ENCODE measurements at places on chromosomes 11 and 22.

- DNase-seq: no peak
Measured at GRCh38 chr11:74507582-74507981, 14.1 kb upstream of the LIPT2 start.

GRCh38 chr22:44801476-44801875, 49.1 kb downstream of the ARHGAP8 start:
- no peak for DNase-seq

- DNase-seq: no peak
Measured at GRCh38 chr11:129910360-129910759, 15.0 kb upstream of the NFRKB start.

- no peak for DNase-seq
Measured at GRCh38 chr11:71249301-71249700, 3.1 kb downstream of the SHANK2 start.

GRCh38 chr22:26846645-26847044, 189.3 kb downstream of the MIAT start:
- no peak for DNase-seq

DNA sequence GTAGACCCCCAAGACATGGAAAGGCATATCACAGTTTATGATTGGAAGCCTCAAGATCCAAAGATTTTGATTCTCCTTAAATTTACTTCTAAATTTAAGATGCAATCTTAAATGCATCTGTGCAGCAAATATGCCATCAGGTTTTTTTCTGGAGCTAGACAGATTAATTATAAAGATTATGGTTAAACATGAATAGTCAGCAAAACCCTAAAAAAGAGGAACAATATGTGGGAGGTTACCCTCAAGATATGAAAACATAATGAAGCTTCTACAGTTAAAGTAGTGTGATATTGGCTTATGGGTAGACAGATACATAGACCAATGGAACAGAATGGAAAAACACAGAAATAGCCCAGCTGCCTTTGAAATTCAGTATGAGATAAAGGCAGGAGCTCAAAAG, 31.7 kb downstream of the OR8B12 start:
- no peak for DNase-seq

DNA sequence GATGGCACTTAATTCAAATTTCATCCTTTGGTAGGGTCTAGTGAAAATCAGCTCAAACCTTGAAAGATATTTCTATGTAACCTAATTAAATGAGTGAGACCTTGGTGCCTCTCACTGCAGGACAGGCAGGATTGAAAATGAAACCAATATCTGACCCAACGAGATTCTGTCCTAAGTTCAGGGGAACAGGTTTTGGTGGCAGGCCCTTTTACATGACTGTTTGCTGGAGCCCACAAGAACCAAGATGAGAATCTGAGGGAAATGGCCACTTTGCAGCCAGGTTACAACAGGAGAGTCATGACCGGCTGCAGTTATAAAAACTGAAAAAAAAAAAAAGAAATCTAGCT, 130.2 kb downstream of the TRIM44 start:
- DNase-seq: no peak

DNA sequence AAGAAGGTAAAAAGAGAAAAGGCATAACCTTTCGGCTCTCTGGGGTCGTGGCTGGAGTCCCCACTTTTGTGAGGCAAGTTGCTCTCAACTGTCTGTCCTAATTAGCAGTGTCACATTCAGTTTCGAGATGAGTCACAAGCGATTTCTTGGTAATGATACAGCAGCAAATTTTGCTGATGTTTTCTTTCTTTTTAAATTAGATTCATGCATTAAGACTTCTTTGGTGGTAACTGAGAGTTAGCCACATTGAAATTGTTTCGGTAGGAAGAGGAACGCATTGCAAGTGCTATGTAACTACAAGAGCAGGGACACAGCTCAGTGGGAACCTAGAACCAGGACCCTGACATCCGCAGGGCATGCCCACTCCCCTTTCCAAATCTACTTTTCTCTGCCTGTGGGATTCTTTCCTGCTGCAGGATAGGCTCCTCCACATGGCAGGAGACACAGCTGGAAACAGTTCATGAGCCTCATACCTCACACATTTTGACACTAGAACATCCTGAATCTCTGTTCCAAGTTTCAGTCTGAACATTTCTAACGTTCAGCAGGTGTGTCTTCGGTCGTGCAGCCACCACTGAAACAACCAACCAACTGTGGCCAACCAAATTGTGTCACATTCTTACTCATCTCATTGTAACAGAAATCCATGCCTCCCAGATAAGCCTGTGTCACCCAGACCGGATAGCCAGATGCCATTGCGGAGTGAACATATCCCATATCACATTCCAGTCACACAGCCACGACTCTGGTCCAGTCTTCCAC, 987.6 kb downstream of the NTM start:
- no peak for DNase-seq

- DNase-seq: no peak
Measured at GRCh38 chr11:27401280-27401832, 38.3 kb upstream of the CCDC34 start.

DNA sequence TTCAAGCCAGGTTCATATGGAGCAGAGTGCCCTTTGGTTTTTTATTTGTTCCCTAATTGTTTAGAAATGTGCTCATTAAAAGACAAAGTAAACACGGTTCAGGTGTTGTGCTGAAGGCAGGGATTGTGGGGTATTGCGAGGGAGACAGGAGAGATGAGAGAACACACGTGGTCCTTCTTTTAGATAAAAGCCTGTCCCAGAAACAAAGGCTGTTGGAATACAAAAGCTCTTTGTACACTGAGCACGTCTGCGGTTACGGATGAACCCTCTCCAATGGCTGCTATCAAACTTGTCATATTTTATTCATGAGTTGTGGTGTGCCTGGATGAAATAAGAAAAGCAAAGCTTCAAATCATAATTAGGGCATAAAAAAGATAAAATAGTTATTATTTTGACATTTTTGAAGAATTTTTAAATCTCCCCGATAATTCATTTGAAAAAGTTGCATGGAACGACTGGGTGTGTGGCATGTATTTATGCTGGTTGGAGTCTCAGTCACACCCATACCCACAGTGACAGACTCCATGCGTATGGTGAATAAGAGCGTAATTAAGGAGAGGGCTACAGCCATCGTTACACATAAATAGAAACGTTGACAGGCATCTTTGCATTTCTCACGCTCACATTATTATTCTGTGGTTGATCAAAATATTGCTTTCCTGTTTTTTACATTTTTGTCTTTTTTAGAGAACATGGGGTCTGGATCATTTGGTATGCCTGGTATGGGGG, 92.9 kb downstream of the NELL1 start:
- no peak for DNase-seq

DNA sequence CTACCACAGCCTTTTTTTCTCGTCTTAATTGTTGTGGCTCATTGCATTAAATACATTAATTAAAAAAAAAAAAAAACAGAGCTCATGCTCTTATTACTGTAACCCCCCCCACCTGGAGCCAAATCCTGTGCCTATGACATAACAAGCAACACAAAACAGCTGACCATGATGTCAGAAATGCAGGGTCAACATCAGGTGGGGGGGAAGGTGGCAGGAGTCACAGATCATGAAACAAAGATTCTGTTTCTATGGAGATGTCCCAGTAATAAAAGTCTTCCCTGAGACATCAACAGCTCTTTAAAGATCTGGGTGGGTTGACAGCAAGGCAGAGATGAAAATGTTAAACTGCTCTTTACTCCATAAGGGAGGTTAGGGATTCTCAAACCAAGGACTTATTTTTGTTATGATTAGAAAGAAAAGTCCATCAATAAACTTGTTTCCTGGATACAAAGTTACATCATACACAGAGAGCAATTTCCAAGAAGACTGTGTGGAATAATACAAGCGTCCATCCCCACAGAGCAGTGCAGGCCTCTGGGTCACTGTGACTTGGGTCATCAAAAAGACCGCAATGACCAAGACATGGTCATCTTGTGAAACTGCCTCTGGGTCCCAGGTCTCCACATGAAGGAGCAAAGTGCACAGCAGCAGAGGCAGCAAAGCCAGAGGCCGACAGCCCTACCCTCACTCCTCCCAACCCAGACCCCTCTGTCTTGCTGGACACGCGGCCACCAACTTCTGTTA, 42.7 kb upstream of the CYP2D6 start:
- no peak for DNase-seq

GRCh38 chr22:24121938-24122337, 59.3 kb upstream of the SUSD2 start:
- DNase-seq: no peak

GRCh38 chr11:7448201-7448600, 37.1 kb upstream of the OLFML1 start:
- DNase-seq: no peak

- peak; percentile 94 for DNase-seq
Measured at GRCh38 chr11:64742889-64743590, 902 bp downstream of the RASGRP2 start.

GRCh38 chr11:43498561-43498960, 139.8 kb downstream of the TTC17 start:
- DNase-seq: no peak

- DNase-seq: no peak
Measured at GRCh38 chr22:48663297-48663696, 1164.4 kb downstream of the BRD1 start.

- no peak for DNase-seq
Measured at GRCh38 chr11:65958291-65958690, 3.2 kb upstream of the SART1 start.

- DNase-seq: no peak
Measured at GRCh38 chr22:24117942-24118341, 63.3 kb upstream of the SUSD2 start.

DNA sequence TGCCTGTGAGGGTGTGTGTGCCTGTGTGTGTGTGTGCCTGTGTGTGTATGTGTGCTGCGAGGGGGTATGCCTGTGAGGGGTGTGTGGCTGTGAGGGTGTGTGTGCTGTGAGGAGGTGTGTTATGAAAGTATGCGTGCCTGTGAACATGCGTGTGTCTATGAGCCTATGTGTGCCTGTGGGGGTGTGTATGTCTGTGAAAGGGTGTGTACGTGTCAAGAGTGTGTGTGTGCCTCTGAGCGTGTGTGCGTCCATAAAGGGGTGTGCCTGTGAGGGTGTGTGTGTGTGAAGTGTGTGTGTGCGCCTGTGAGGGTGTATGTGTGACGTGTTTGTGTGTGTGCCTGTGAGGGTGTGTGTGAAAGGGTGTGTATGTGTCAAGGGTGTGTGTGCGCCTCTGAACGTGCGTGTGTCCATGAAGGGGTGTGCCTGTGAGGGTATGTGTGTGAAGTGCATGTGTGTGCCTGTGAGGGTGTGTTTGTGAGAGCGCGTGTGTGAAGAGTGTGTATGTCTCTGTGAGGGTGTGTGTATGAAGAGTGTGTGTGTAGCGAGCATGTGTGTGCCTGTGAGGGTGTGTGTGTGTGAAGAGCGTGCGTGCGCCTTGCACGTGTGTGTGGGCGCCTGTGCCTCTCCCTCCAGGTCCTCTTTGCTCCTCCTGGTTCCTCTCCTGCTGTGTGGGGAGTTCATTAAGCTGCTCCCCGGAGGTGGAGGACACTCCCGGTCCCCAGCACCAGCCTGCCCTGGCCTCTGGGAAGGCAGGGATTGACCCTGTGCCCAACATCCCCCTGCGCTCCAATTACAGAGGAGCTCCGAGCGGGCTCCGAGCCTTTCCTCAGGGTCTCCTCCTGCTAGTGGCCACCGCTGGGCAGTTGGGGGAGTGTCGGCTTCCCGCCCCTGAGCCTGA, 53.3 kb downstream of the CACNA1I start:
- DNase-seq: no peak

GRCh38 chr22:50400406-50400805, 57.3 kb downstream of the PPP6R2 start:
- DNase-seq: no peak

- DNase-seq: no peak
Measured at GRCh38 chr22:32800158-32800882, 1.2 kb upstream of the TIMP3 start.

DNA sequence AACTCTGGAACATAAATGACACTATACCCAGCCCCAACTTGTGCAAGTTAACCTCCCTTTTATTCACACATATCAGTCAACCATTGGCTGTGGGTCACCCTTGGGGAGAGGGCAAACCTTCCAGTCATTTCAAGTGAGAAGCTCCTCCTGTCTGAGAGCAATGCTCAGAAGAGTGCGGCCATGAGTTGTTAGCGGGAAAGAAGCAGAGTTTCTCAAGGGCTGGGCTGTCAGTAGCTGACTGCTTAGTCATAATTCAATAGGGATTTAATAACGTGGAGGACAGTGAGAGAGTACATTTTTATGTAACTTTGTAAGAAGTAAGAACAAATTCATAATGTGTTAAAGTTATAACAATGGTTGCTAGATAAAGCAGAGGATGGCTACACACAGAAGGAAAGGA, 5.1 kb downstream of the PATE2 start:
- DNase-seq: no peak

DNA sequence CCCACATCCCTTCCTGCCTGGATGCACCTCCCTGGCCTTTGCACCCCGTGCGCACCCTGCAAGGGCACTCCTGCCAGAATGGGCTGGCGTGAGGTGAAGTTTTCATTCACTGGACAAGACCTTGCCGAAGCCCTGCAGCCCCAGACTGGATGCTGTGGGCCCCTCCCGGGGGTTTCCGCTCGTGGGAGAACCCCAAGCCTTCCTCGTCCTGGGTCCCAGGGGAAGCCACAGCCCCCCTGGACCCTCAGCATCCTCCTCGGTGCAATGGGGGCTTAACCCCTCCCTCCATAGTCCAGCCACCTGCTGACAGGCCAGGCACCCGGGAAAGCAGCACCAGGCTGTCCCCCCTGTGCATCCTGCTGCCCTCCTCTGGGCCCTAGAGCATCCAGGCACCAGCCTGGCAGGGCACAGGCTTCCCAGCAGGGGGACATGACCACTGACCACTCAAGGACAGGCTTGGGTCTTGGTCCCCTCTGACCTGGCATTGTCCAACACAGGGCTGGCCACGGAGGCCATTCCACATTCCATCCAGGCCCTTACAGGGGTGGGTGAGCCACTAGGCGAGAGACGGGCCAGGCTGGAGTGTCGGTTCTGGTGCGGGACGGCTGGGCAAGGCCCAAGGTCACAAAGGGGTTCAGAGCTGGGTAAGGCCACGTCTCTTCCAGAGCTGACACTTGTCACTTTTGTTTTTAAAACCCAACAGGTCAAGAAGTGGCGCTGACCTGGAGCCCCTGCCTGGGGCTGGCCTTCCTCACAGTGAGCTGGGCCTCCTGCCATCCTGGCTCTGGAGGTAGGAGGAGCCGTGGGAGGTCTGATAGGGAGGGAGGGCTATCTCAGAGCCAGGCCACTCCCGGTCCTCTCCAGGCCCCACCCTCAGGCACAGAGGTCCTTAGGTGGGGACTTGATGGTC, 41.5 kb upstream of the PPARA start:
- no peak for DNase-seq

DNA sequence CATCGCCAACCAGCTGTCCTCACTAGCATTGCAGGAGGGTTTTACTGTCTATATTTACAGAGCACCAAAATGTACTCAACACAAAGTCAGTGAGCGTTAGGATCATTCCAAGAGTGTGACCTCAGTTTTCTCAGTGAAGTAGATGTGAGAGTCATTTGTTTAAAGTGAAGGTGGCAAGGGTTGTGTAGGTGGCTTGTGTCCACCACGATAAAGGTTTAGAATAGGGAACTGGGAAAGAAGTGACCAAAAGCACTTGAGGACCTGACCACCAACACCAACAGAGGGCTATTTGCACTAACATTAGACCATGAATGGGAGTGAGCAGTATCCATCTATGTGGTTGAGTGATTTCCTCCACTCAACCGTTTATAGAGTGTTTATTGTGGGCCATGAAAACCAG, 152.5 kb upstream of the POU2AF2 start:
- no peak for DNase-seq

GRCh38 chr11:120386774-120387371, 50.7 kb downstream of the ARHGEF12 start:
- no peak for DNase-seq
